Activated CD8-positive, alpha-beta memory T cell treated with anti-CD3 and anti-CD28 coated beads for 4 hours (primary cell): ENCODE measurements at places on chromosomes 16 and 17.

DNA sequence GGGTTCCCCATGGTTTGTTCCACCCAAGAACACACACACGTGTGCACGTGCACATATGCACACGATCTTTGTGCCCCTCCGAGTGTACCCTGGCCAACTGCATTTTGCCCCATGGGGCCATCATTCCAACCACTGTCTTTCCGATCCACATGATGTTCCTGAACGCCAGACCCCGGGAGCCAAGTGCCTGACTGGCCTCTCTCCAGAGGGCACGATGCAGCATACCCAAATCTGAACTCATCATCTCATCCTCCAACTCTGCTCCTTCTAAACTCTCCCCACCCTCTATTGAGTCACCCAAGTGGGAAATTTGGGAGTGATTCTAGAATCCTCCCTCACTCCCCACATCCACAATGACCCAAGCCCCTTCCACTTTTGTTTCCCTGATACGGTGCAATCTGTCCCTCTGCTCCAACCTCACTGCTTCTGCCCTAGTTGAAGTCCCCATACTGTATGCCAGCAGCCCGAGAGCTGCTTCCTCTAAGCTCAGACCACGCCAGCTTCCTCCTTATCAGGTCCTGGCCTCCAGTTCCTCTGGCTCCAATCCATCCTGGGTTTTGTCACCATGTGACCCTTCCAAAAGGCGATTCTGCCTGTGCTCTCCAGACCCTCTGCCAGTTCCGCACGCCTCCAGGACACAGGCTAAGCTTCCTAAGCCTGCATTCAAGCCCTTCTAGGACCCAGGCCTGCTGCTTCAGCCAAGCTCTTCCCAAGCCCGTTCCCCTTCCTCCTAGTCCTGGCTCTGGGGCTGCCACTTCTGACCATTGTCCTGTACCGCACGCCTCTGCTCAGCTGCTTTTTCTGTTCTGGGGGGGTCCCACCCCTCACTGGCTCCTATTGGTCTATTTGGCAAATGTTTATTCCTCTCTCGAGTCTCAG lies 10.1 kb upstream of the TMEM208 start:
- DNase-seq = no peak

- no peak for DNase-seq
Observed at GRCh38 chr17:7330638-7331015, 1.5 kb upstream of the NEURL4 start.

DNA sequence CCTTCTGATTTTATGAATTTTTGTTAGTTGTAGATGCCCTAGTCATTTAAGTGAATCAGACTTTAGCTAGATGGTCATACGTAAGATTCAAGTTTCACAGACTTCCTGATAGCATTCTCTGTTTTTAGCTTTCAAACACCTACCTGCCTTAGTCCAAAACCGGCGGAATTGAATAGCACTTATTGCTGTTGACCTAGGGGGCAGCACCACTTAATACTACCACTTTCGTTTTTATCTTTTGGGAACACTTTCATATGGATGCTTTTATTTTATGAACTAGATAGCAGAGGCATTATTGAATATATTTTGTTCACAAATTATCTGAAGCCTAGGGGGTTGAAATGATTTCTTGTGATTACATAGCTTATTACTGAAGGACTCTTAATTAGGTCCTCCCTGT lies 31.5 kb downstream of the TADA2A start:
- no peak for DNase-seq

DNA sequence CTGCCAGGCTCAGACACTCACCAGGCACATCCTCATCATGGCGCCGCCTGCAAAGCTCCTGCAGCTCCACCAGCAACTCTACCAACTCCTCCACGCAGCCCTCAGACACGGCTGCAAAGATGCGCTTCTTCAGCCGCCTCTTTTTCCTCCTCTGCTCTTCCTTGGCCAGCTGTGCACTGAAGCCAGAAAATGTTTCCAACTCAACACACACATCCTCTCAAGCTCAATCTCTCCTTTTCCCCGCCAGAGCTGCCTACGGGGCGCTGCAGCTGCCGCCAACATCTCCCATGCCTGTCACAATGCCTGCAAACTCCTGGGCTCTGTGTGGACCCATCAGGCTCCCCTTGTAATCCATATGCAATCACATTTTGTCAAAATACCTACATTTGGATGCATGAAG lies 14.2 kb downstream of the TRPV3 start:
- DNase-seq = no peak

- no peak for DNase-seq
Observed at GRCh38 chr16:86498155-86498670, 12.1 kb upstream of the FOXF1 start.

- DNase-seq = peak; percentile 41
Observed at GRCh38 chr17:63998050-63998720, at the start of gene PRR29. PRR29 (plus strand) TSS chr17:63998351; CDS start chr17:63998365, 14 bp downstream.

DNA sequence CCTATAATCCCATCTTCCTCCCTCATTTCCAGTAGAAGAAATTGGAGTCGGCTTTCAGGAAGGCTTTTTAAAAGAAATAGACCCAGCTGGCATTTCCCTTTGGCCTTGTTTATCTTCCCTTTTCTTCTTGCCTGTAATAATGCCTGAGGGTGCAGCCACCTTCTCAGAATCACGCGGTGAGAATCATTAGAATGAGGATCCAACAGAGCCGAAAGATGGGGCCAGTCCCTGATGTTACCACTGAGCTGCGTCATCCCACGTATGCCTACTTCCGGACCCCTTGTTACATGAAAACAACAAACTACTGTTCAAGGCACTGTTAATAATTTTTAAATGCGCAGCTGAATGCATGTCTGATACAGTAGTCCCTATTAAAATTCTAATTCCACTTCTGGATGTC lies 24.1 kb downstream of the SDR42E1 start:
- DNase-seq = no peak

DNA sequence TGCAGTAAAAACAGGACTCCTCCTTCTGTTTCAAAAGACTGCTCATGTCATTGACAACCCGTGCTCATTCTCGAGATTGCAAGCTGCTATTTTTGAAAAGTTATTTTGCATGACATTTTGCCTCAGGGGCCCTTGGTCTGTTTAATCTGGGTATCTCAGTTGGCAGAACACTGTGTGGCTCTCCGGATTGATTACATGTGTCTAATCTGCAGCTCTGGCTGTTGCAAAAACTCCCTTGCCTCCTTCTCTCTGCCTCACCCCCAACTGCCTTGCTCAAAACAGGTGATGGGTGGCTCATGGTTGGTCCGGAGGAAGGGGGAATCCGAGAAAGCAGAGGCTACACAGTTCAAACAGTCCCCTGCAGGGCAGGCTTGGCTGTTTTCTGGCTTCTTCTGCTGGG lies 25.3 kb downstream of the GINS3 start:
- no peak for DNase-seq

DNA sequence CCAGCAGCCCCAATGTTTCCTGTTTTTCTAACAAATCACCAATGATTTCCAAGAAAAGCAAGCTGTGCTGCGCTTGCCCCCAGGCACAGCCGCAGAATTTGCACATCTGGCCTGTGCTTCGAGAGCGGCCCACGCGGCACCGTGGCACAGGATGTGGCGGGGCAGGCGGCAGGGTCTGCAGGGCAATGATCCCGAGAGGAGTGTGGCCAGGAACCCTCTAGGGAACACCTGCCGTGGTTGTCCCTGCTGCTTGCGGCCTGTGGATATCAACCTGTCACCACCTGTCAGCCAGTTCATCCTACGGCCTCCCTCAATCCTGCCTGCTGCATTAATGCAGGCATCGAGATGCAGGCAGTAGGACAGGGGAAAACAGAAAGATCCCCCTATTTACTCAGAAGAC lies 24.0 kb downstream of the PIK3R5 start:
- no peak for DNase-seq

DNA sequence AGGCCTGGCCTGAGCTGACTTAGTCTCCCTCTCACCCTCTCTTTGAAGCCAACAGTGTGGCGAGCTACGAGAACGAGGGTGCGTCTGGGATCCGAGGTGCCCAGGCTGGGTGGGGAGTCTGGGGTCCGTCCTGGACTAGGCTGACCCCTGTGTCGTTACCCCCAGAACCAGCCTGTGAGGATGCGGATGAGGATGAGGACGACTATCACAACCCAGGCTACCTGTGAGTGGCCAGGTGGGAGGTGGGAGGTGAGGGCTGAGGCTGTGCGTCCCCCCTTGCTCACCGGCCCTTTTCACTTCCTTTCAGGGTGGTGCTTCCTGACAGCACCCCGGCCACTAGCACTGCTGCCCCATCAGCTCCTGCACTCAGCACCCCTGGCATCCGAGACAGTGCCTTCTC lies 1.6 kb downstream of the LAT start:
- DNase-seq = no peak

GRCh38 chr16:78364556-78364880 lies 265.1 kb downstream of the WWOX start:
- no peak for DNase-seq

GRCh38 chr16:22770866-22771265 lies 43.1 kb upstream of the HS3ST2 start:
- no peak for DNase-seq

DNA sequence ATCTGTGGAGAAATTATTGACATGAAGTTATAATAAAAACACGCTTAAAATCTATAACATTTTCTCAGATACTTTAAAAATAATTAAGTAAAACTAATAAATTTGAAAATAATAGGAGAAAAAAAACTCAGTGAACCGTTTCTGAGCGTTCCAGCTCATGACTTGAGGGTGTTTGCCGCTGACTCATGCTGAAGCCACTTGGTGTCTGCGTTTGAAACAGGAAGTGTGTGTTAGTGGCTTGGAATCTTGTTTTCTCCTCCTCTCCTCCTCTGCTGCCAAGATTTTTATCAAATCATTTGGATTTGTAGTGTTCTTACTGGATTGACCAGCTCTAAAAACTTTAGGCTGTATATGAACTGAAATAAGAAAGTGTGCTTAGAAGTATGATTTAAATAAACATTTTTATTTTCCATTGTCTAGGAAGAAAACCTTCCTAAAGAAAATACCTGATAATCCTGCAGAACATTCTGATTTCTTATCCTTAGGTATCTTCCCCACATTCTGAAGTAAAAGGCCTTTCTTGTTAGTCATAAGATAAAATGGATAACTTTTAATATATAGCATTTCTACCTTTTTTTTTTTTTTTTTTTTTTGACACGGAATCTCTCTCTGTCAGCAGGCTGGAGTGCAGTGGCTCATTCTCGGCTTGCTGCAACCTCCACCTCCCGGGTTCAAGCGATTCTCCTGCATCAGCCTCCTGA lies 30.8 kb downstream of the USP10 start:
- DNase-seq = no peak

- no peak for DNase-seq
Observed at GRCh38 chr16:75317532-75317931, 66.1 kb upstream of the BCAR1 start.
